HFFc6 (cell line): ENCODE measurements at places on chromosomes 12 and 14. TPM values are rescaled to one million over a fixed set of nuclear protein-coding genes. Genes with fewer than 3 reads are reported as not detected.

DNA sequence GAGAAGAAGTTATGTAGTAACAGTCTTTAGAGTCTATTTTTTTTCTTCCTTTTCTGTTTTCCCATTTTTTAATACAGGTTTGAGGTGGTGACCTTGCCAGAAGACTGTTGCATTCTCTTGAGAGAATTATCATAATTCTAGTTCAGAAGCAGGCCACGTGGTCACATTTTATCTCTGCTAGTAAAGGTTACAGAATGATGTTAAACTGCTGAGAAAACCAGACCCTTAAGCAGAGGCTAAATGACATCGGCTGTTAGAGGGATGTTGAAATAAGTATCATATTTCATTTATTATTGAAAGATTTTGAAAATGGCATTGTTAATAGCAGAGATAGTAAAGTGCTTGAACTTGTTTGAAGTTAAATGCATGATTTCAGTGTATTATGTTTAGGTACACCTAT, 49.2 kb downstream of the BRMS1L start:
- peaks cover 27% of the 10 kb centered on the region for H3K4me1 ChIP-seq
- no peak overlapping the region for H3K27ac ChIP-seq
- DNase-seq = no peak
- no peaks in the 10 kb centered on the region for H3K27me3 ChIP-seq

DNA sequence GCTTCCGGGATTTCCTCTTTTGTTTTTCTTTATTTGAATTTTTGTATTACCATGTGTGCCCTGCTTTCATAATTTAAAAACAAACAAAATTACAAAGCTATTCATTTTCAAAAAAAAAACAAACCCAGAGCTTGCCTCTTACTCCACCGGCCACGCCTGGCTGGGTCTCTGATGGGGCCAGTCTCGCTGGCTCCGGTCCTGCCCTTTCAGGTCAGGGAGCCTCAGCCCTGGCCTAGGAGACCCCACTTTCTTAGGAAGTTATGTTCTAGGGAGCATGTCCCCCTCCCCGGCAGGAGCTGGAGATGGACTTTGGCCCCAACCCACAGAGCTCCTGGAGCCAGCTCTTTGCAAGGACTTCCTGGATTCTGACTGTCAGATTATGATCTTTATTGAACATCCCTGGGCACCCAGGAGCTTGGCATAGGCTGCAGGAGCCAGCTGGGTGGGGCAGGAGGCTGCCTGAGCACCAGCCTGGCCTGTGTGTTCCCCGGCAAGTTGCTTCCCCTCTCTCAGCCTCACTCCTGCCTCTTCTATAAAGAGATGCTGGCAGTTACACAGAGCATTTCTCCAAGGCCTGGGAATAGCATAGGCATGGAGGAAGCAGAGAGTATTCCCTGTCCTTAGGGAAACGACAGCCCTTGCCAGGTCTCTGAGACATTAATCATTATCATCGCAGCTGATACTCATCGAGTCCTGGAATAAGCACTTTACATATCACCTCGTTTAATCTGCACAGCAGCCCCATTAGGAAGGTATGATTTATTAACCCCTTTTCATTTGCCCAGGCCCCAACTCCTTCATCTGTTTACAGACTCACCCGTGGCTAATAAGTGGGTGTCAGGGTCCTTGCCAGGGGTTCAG, 3.5 kb downstream of the DEGS2 start:
- peaks cover 33% of the 10 kb centered on the region for H3K27me3 ChIP-seq
- H3K4me1 ChIP-seq = no peaks in the 10 kb centered on the region
- H3K4me3 ChIP-seq = no peak overlapping the region
- H3K27ac ChIP-seq = no peak overlapping the region
- peaks cover 7% of the 10 kb centered on the region for H3K36me3 ChIP-seq
- DNase-seq = no peak

PPP1CC gene
- 103 and 136 TPM in 2 replicates for total RNA-seq

STAT2 gene
- total RNA-seq = 90.4 to 105 TPM (median 91.3 TPM) in 3 replicates

DNA sequence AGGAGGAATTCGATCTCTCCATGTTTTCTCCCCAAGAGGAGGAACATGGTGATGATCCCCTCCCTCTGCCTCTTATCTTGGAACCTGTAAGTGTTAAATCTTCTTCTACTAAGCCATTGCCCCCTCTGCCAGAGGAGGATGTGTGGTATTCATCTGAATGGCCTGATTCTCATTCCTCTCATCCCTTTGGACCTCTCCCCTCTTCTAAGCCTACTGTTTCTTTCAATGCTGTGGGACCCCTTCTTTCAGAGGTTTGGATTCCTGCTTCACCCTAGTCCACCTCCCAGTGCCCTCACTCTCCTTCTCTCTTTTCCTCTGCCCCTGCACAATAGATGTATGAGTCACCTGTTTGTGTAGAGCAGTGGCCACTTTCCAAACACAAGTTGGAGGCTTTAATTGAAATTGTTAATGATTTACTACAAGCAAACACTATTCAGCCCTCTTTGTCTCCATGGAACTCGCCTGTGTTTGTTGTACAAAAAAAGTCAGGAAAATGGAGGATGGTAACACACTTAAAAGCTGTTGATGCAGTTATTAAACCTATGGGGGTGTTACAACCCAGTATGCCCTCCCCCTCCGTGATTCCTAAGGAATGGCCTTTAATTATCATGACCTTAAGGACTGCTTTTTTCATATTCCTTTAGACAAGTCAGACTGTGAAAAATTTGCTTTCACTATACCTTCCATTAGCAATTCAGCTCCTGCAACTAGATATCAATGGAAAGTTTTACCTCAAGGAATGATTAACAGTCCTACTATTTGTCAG, 192.1 kb upstream of the ALG10B start:
- H3K4me3 ChIP-seq = no peak overlapping the region
- H3K4me1 ChIP-seq = no peaks in the 10 kb centered on the region
- DNase-seq = no peak
- no peaks in the 10 kb centered on the region for H3K36me3 ChIP-seq
